ENCODE measurements at places on chromosomes 2 and 18.
A peak's percentile ranks its signal among the peaks of the same experiment; 100 is the strongest.

DNA sequence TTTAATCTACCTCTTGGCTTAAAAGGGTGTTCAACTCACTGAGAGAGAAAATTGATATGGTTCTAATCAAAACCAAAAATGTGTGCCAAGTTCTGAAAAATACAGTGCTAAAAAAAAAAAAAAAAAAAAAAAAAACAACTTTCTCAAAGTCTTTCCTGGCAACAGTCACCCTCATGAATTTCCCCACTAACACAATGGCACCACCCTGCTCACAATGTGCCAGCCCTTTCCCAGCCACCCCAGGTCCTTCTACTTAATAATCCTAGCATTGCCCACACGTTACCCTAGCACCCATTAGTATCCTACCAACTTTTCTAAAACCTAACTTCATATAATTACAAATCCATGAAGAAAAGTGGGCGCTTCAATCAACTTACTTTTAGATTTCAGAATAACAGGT lies 106.4 kb downstream of the AFF3 start:
- no peak for DNase-seq

DNA sequence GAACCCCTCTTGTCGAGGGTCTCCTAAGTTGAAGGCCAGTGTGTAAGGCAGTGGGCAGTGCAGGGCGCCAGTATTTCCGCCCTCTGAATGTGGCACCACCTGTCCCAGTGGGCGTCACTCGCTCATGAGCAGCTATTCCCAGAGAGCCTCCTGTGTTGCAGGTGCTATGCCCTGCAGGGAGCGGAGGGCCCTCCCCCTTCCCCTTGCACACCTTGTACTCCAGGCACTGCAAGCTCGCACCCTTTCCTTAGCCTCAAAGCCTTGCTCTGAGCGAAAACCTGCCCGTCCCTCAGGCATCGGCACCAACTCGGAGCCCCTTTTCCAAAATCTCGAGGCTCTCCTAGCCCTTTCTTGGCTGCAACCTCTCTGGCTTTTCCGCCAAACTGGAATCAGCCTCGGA lies 282.7 kb downstream of the AGAP1 start:
- DNase-seq: no peak

DNA sequence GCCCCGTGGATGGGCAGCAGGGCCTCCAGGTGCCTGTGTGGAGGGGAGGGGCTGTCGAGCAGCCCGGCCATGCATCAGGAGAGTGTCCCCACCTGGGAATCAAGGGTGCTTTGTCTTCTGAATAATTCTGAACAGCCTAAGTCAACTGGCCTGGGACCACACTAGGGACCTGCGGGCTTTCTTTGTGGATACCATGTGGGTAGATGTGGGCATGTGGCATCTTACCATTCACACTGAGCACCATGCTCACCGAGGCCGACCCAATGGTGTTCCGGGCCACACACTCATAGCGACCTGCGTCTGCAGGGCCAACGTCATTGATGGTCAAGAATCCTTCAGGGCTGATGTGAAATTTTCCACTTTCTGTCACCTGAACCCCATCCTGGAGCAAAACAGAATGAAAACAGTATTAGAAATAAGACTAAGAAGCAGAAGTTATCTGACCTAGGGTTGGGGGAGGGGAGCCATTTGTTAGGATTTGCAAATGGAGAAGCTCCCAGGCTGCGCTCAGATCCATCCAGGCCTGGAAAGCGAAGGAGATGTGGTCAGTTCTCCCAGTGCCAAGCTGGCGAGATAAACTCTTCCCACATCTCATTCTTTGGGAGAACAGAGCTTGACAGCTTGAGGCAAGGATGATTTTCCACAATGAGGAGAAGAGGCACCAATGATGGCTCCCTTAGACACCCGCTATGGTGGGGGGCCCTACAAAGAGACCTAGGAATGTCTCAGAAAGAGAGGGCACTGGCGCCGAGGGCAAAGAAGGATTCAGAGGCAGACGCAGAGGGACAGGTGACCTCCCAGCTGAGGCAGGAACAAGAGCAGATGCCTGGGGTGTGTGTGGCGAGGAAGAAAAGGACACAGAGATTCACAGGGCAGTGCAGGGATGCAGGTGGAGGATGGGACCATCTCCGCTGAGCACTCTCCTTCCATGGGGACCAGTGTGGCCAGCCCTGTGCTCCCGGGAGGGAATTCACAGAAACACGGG lies 83.4 kb downstream of the PXDN start:
- no peak for DNase-seq

- no peak for DNase-seq
These were observed 108.8 kb upstream of the TMEM200C start for GRCh38 chr18:6004119-6004518.

DNA sequence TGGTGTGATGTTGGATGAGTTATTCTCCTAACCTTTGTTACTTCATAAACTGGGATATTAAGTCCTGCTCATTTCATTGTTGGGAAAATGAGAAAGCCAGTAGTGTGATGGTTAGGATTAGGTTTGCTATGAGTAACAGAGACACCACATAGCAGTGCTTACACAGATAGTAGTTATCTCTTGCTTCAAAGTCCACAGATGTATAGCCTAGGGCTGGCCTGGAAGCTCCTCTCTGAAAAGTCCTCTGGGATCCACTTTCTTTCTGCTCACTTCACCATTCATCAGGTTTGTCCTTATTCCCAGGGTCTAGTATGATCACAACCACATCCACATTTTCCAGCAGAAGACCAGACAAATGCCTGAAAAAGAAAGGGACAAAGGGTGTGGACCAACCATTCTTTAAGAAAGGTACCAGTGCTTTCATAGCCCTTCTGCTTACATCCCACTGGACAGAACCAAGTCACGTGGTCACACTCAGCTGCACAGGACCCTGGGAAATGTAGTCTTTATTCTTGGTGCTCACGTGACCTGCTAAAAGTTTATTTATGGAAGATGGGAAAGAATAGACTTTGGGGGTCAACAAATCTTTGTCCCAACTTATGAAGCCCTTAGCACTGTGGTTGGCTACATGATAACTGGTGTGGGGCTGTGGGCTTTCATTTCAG lies 108.9 kb downstream of the INSIG2 start:
- DNase-seq: peak; percentile 10

DNA sequence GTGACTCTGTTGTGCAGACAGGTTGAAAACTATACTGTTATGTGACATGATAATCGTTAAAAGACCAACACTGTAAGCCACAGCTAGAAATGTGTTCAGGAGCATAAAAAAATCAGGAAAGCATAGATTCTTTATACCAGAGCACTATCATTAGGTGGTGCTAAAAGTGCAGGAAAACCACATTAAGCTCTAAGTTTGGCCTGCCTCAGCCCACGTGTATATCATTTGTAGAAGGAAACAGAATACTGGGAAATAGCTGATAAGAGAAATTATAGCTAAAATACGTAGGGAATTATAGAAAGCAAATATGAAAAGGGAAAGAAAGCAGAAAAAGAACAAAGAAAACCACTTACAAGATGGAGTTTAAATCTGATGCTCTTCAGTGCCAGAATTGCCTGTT lies 26.5 kb upstream of the C2orf74 start:
- peak; percentile 49 for DNase-seq

GRCh38 chr18:10376731-10377130 lies 77.7 kb upstream of the APCDD1 start:
- peak; percentile 29 for DNase-seq

DNA sequence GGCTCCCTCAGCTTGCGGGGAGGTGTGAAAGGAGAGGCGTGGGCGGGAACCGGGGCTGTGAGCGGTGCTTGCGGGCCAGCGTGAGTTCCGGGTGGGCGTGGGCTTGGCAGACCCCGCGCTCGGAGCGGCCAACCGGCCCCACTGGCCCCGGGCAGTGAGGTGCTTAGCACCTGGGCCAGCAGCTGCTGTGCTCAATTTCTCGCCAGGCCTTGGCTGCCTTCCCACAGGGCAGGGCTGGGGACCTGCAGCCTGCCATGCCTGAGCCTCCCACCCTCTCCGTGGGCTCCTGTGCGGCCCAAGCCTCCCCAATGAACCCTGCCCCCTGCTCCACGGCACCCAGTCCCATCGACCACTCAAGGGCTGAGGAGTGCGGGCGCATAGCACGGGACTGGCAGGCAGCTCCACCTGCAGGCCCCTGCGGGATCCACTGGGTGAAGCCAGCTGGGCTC lies 48.2 kb downstream of the RNF138 start:
- no peak for DNase-seq

DNA sequence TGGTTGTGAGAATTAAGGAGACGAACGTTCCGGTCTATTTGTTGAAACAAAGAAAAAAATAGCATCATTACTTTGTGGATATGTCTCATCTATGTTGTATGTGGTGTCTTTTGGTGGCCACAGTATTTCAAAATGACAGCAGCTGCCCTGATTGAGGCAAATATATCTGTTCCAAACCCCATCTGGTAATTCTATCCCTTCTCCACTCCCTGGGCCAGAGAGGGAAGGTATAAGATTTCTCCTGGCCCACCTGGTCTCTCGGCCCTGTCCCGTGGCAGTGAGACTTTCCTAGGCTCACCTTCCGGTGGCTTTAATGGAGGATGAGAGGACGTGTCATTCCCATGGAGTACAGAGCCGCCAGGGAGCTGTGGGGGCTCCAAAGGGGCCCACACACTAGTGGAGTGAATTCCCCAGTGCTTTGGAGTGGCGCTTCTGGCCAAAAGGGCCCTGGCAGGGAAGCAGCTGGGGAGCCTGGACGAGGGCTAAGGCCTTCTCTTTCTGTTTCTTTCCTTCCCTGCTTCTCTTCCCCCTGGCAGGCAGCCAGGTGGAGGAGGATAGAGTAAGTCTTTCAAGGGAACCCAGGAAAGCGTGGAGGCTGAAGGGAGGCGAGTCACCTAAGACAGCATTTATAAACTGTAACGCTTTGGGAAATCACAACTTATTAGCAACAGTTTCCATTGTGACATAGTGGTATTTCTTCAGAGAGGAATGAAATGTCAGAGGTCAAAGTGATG lies 5.6 kb downstream of the FOSL2 start:
- peak; percentile 63 for DNase-seq

DNA sequence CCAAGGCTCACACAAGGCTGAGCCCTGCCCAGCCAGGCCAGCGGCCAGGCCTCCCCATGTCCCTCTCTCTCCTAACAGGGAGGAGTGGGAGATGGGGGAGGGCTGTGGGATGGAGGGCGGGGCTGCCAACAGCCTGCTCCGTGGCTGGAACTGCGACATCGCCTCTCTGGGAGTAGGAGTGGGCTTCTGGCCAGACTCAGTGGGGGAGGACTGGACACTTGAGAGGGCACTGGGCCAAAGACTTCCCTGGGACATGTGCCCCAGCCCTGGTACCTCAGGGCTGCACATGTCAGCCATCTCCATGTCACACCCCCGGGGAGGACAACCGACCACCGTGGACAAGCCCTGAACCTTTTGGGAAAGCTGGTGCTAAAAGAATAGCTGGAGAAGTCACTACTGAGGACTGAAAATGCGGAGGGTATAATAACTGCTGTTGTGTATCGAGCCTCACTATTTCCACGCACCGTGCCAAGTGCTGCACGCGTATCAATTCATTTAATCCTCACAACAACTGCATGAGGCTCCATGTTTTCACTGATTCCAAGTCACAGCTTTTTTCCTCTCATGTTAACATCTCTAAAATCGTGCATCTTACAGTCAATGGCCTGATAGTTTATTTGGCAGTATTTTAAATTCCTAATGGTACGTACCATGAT lies 127.3 kb downstream of the MSH2 start:
- DNase-seq: no peak

DNA sequence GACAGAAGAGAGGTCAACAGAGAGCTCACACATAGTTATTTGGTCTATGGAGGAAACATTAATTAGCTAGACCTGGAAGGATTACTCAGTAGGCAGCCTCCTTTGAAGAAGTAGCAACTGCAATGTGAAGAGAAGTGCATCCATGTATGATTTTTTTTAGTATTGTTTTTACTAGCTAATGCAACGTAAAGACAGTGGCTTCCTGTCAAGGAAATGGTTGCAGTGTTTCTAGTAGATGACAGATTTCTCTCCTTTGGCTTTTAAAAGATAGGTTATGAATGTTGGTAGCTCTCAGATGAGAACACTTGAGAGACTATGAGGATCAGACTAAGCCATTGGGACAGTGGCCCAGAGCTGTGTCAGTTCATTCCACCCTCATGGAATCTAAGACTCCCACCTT lies 175.8 kb downstream of the AGPS start:
- no peak for DNase-seq

DNA sequence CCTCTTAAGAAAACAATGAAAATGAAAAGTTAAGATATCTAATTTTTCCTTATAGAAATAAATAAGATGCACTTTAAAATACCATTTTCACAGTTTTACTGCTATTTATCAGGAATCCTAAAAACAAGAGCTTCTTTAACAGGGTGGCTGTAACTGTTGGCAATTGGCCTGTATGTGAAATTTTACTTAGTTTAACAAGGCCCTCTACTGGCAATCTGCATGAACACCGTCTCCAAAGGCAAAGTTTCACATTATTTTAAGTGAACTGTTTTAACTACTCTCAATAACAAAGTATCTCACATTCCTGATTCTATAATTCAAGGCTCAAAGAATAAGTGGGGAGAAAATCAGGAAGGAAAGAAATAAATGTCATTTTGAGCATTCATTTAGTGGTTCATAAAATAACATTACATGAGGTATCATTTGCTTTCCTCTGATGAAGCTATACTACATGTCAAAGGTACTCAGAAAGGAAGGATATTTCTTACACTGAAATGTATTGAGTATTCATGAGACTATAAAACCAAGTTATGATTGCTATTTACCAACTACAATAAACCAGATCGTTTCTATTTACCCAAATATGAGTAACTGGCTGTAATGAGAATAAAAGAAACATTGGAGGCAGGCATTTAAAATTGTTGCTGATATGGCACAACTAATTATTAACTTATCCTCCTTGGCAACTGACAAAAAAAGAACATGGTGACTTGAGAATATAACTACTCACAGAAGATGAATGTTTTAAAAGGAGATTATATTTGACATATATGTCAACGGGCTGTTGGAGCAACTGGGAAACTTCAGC lies 7.0 kb downstream of the NCKAP5 start:
- DNase-seq: peak; percentile 81

- no peak for DNase-seq
These were observed 138.9 kb downstream of the MEIS1 start for GRCh38 chr2:66573821-66574233.

DNA sequence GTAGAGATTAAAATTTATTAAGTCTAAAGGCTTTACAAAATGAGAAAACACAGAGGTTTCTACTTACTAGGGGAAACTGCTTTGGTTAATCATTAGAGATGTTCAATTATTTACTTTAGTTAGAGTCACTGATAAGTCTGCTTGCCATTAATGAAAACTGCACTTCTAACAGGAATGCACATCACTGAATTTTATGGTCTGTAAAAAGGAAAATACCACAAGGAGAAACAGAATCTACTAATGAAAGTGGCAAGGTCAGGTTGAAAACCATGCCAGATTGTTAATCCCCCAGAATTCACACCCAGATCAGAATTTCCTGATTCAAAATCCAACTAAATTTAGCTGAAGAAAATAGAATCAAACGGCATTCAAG lies 90.5 kb upstream of the GRB14 start:
- no peak for DNase-seq

GRCh38 chr2:109248590-109248989 lies 119.6 kb downstream of the SH3RF3 start:
- DNase-seq: no peak
